ENCODE measurements at places on chromosomes 2 and 18.
A peak's percentile ranks its signal among the peaks of the same experiment; 100 is the strongest.

- no peak for DNase-seq
Measured at GRCh38 chr2:39141334-39142271, 20.8 kb upstream of the SOS1 start.

- no peak for DNase-seq
Measured at GRCh38 chr18:58284699-58285448, 240.8 kb downstream of the NEDD4L start.

DNA sequence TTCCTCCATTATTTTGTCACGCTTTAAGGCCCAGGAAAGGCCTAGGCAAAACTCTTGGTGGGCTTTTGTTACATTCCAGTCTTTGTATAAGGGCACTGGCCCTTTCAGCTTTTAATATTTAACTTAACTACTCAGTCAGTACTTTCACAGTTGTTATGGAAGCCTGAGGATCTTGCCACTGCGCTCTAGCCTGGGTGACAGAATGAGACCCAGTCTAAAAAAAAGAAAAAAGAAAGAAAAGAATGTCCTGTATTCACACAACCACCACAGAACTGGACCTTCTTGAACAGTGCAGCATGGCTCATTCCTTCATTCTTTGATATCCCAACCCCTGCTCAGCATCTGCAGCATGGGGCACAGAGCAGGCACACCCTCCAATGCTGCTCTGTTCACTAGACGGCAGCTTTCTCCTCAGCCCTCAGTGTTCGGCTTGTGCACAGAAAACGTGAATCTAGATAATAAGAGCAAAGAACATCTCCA is 93.4 kb upstream of the MSH2 start:
- no peak for DNase-seq

GRCh38 chr2:3280683-3281520 is 96.7 kb downstream of the EIPR1 start:
- no peak for DNase-seq

DNA sequence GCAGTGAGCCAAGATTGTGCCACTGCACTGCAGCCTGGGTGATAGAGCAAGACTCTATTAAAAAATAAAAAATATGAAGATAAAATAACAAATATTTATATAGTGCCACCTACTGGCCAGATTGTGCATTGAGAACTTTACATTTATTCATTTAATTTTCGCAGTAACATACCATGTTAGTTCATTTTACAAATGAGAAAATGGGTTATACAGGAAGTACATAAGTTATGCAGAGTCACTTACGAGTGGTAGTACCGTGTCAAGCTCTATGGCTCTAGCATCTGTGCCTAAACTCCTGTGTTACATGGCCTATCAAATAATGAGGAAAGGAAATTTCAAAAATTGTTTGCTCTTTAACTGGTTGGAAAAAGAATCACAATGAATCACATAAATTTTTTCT is 27.9 kb downstream of the RIF1 start:
- no peak for DNase-seq

GRCh38 chr2:11169333-11169732 is 14.1 kb downstream of the SLC66A3 start:
- no peak for DNase-seq

- DNase-seq: no peak
Measured at GRCh38 chr2:64946769-64947247, 42.4 kb upstream of the SLC1A4 start.

GRCh38 chr2:169439900-169440299 is 39.4 kb upstream of the BBS5 start:
- no peak for DNase-seq

- DNase-seq: no peak
Measured at GRCh38 chr2:234412726-234413125, 84.2 kb downstream of the ARL4C start.

GRCh38 chr2:188678882-188679281 is 295.3 kb upstream of the COL3A1 start:
- DNase-seq: no peak

GRCh38 chr18:44836263-44836662 is 155.6 kb downstream of the SETBP1 start:
- DNase-seq: no peak

DNA sequence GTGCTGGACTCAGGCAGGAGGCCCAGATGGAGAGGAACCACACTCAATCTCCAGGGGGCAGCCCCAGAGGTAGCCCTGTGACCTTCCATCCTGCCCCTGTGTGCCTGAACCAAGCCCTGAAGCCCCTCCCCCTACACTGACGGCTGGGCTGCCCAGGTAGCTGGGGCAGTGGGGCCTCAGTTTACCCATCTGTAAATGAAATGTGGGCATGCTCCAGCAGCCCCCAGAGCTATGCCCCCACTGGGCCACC is 15.8 kb downstream of the CROCC2 start:
- no peak for DNase-seq

DNA sequence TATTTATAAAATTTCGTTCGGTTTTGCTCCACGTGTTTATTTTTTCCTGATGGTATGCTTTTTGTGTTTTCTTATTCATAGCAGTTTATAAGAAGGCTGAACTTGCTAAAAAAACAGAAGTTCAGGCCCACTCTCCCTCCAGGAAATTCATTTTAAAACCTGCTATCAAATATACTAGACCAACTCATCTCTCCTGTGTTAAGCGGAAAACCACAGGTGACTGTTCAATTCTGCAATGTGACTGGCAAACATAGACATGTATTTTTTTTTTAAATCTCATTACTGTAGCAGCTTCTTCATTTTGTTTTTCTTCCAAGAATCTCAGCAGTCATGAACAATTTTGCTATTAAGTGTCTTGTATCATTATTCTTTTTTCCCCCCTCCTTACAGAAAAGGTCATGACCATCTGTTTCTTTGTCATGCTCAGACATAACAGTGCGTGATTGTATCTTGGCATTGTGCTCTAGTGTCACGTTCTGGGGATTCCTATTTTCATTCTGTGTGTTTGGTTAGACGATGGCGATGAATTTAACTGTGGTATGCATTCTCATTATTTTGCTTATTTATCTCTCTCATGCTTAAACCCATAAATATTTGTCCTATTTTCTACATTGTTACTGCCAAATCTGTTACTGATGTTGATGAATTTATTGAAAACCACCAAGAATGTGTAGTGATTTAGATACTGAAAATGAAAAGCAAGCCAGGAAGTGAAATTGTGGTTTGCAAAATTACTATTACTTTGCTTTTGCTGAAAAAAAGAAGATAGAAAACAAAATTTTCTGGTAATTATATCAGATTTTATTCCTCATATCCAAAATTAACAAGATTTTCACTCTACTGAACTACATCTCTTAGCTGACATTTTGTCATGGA is 74.6 kb upstream of the UNC80 start:
- no peak for DNase-seq

- peak; percentile 3 for DNase-seq
Measured at GRCh38 chr2:136932700-136933099, 167.4 kb downstream of the THSD7B start.

- DNase-seq: no peak
Measured at GRCh38 chr2:180876506-180876905, 103.9 kb upstream of the UBE2E3 start.

- no peak for DNase-seq
Measured at GRCh38 chr2:170819680-170820664, 3.3 kb downstream of the GAD1 start.

GRCh38 chr2:188746727-188747126 is 227.4 kb upstream of the COL3A1 start:
- DNase-seq: no peak

GRCh38 chr2:47654790-47655562 is 128.0 kb upstream of the MSH6 start:
- peak; percentile 94 for DNase-seq

DNA sequence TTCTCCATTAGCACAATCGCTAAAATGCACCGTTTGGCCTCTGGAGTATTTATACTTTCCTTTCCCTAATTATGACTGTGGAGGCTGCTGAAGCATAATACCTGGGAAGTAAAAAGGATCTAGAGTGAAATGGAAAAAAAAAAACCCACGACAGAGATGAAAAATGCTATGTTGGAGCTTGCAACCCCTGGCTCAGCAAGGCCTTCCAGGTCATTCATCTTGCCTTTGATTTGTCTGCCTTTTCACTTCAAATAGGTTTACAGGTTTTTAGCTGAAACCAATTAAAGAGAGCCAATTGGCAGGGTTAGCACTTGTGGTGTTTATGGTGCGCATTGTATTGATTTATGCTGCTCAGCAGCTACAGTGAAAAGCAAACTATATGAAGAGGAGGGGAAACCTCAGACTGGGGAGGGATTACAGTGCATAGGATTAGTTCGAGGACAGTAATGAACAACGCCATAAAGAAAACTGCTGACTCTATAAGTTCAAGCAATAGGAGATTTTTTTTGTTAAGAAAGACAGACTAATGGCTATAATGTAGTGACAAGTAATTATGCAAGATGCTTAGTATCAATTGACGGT is 347.9 kb downstream of the MEIS1 start:
- peak; percentile 61 for DNase-seq

DNA sequence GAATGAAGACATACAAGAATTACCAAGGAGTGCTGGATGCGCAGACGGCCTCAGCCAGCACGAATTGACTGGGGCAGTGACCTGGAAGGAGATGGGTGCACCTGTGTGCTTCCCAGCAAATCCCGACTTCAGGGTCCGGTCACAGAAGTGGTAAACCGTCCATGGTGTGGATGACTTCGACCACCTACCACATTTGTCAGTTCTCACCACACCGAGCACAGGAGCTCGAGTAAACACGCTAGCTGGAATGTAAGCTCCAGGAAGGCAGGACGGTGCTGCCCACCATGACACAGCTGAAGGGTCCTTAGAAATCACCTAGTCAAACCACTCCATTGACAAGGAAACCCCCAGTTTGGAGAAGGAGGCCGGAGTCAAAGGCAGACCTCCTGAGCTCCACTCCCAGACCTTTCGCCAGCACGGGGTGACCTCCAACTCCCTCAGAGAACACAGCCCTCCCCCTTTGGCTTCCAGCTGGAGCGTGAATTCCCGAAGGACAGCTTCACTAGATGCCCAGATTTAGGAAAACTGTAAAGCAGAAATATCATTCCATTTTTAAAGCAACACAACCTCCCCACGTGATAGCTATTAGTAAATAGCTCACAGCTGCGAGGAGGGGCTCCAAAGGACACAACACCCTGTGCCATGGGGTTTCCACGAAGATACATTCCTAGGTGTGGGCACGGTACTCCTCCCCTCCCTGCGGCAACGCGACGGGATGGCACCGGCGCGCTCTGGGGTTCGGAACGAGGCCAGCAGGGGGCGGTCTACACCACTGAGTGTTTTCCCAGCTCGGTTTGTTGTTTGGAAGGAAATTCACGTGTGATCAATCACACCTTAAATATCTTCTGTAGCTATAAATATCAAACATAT is 34.1 kb upstream of the GNAL start:
- no peak for DNase-seq

- no peak for DNase-seq
Measured at GRCh38 chr18:10388373-10388772, 66.1 kb upstream of the APCDD1 start.

- DNase-seq: no peak
Measured at GRCh38 chr18:77062518-77063003, 70.0 kb downstream of the MBP start.

DNA sequence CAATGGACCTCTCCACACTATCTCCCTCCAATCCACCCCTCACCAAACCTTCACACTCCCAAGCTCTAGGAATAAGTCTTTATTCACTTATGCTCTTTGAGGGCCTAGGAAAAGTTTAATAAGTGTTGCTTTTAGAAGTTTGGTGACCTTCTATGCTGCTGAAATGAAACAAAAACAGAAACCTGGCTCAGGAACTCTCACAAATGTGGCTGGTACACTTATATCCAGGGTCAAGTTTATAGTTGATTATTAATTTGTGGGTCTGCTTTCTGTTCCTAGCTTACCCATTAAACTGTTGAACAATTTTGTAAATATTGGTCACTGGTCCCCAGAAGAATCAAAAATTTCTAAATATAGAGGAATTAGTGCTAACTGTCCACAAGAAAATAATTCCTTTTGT is 14.2 kb upstream of the ANKRD44 start:
- DNase-seq: no peak

GRCh38 chr2:28094739-28095138 is 204.2 kb downstream of the BABAM2 start:
- DNase-seq: no peak

GRCh38 chr2:45218297-45218696 is 209.0 kb upstream of the SIX2 start:
- DNase-seq: no peak

- DNase-seq: no peak
Measured at GRCh38 chr2:177029501-177029900, 183.1 kb upstream of the HNRNPA3 start.

DNA sequence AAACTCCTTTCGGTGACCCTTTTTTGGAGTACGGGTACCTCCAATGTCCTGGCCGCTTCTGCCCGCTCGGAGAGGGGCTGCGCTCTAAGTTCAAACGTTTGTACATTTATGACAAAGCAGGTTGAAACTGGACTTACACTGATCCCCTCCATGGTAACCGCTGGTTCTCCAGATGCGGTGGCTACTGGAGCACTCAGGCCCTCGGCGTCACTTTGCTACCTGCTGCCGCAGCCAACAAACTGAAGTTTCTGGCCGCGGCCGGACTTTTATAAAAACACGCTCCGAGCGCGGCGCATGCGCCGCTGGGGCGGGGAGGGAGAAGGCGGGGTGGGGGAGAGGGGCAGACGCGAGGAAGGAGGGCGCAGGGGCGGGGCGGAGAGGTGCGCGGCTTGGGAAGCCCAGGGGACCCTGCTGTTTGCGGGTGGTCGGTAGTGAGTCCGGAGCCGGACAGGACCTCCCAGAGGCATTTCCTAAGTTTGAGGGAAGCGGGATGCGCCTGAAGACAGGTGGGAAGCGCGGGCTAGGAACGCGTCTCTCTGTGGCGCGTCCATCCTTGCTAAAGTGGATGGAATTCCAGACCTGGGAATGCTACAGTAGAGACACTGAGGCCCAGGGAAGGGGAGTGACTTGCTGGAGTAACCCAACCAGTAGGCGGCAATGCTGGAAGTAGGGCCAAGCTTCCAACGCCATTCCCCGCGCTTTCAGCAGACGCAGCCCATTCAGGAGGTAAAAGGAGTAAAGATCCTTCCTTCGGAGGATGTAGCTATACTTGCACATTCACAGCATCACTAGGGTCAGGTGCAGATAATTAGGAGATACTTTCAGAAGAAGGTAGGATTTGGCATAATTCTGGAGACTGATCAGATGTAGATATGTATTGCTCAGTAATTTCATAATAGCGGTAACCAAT is at the start of gene CXCR4:
Gene CXCR4, minus strand, starts transcription at position 241 of the 910 bp plus-strand sequence. Its CDS starts 89 bp downstream, at position 152.
- DNase-seq: peak; percentile 62

DNA sequence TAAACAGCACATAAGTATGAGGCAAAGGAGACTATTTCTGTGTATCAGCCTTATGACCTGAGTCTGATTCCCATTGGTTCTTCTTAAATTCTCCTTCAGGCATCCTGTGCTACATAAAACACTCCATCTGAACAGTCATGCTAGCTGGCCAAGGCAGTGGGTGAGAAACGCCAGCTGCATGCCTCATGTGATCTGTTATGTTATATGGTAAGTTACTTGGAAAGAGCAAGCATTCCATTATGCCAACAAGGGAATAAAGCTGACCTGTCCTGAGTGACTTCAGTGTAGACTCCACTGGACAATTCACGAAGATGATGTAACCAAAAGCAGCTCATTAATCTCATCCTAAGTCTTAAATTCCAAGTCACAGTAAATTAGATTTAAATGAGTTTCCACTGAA is 216.5 kb upstream of the FN1 start:
- DNase-seq: no peak

GRCh38 chr18:60895181-60895580 is 438.0 kb upstream of the CDH20 start:
- no peak for DNase-seq
